Activated CD4-positive, alpha-beta T cell treated with anti-CD3 and anti-CD28 coated beads for 24 hours (primary cell): ENCODE measurements at places on chromosomes 3 and 15.

DNA sequence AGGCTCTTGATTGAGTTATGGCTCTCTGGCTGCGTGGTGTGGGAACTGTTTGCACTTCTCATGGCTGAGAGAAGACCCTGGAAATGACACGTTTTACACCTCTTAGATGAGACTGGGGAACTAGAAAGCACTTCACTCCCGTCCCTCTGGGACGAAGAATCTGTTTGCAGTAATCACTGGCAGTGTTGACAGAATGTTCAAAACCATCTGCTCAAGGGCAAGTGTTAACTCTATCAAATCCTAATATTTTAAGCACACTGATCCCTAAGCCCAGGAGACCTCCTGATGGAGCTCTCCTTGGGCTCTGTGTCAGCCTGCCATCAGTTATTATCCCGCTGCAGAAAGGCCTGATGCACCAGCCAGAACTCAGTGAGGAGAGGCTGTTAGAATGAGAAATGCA is 323.8 kb upstream of the DNAJC19 start:
- no peak for DNase-seq

DNA sequence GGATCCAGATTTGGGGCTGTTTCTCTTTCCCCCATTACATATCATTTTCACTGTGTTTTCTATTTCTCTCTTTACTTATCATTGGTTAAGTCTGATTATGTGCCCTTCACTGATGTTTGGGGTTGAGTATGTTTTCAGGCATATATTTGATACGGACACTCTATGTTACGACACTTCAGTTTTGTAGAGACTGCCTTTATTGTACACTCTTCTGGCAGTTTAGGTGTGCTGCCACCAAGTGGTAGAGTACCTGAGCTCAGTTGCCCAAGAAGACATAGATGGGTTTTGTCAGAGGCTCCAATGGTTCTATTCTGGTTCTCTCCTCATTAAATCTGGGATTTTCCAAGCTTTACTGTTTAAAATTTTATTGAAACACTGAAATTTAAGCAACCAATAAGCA is 255.0 kb upstream of the ROPN1 start:
- DNase-seq: no peak

GRCh38 chr3:7820969-7821368 is 680.7 kb upstream of the LMCD1 start:
- no peak for DNase-seq

- DNase-seq: no peak
Measured at GRCh38 chr3:141305436-141305835, 62.9 kb upstream of the ZBTB38 start.

GRCh38 chr3:11459186-11459824 is 184.4 kb downstream of the VGLL4 start:
- DNase-seq: no peak

DNA sequence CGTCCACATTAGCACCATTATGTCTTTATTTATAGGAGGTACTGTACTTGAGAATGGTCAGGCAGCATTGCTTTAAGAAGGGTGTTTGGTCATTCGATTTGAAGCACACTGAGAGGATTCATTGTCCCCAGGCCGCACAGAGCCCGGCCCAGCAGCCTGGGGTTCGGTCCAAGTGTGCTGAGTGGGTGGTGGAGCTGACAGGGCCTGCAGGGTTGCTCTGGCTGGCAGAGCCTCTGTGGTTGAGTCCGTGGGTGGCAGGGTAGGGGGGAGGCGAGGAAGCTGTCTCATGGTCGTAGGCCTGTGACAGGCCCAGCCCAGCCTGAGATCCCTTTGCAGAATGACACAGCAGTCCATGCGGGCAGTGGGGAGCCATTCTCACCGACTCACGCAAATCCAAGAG is 227.7 kb upstream of the TOPAZ1 start:
- no peak for DNase-seq

GRCh38 chr3:196837819-196838420 is 29.8 kb upstream of the SENP5 start:
- DNase-seq: peak; percentile 64

- DNase-seq: peak; percentile 36
Measured at GRCh38 chr3:39101022-39101689, 6.3 kb downstream of the GORASP1 start.

DNA sequence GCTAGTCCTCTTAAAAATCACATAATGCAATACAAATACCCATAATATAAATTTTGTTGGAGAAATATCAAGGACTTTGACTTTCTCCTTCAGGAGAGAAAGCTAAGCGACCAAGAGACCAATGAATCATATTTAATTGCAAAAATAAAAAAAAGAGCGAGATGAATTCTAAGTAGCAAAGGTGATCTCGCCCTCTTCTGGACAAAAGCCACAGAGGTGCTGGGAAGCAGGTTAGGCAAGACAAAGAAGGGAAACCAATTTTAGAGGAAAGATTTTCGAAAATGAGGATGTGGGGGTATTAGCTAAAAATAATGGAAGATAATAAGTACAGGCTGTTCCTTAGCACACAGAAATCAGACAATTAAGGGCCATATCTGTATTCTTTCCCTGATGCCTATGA is 111.4 kb upstream of the PLAAT1 start:
- DNase-seq: no peak

DNA sequence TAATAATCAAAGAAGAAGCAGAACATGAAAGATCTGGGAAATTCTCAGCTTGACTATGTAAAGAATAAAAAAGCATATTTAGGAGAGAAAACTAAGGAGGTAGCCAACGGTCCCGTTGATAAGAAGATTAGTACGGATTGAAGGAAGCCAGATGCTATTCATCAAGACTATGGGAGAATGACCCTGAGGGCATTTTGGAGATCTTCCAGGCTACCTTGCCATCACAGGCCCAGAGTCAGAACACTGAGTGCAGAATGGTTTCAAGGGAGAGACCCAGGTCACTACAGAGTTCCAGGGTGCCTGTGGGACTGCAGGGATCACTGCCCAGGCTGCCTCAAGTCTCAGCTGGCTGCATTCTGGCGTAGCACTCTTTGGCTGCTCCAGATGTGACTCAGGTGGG is 752.9 kb upstream of the ARPP21 start:
- no peak for DNase-seq

DNA sequence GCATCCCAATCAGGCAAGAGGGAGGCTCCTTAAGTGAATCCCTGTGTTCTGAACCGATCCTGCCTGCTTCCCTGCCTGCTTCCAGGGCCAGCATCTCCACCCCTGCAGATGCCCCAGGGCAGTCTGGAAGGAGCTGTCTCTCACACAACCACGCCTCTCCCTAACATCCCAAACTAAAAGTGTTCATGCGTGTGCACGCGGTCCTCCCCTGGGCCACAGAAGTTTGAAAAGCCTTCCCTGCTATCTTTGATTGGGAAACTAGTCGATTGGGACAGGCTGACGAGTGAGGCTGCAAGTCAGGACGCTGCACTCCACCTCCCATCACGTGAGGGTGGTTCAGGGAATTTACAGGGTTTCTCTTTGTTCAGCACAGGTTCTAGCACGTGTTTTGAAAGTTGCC is 340.9 kb upstream of the ICE2 start:
- DNase-seq: no peak

- no peak for DNase-seq
Measured at GRCh38 chr15:79394231-79394630, 37.9 kb upstream of the MINAR1 start.

DNA sequence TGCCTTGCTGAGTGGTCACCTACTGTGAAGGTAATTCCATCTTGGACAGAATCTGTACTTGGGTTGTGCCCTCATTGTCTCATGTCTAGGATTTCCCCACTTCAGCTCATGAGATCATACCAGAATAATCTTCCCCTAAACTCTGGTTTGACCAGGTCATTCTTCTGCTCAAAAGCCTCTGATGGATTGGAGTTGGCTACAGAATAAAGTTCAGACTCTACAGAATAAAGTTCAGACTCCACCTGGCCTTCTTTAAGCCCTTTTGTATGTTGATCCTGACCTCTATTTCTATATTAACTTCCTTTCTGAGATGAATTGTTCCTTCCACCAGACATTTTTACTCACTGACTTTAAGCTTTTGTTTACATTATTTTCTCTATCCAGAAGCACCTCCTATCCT is 6.4 kb upstream of the GLCE start:
- no peak for DNase-seq

DNA sequence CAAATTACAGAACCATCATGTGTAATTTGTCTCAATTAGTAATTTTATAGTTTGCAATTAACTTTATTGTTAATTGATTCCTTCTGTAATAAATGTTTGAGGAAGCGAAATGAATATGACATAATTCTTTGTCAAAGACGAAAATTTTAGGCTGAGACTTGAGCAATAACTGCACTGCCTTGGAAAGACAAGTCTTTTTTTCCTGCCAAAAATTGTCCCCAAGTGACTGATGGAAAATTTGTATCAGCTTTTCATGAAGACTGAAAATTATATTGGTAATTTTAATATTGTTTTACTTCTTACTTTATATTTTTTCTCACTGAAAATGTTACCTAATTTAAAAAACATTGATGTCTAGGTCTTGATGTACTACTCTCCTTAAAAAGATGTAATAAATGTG is 622.6 kb downstream of the NLGN1 start:
- no peak for DNase-seq

GRCh38 chr15:69609176-69609575 is 156.6 kb downstream of the RPLP1 start:
- no peak for DNase-seq

DNA sequence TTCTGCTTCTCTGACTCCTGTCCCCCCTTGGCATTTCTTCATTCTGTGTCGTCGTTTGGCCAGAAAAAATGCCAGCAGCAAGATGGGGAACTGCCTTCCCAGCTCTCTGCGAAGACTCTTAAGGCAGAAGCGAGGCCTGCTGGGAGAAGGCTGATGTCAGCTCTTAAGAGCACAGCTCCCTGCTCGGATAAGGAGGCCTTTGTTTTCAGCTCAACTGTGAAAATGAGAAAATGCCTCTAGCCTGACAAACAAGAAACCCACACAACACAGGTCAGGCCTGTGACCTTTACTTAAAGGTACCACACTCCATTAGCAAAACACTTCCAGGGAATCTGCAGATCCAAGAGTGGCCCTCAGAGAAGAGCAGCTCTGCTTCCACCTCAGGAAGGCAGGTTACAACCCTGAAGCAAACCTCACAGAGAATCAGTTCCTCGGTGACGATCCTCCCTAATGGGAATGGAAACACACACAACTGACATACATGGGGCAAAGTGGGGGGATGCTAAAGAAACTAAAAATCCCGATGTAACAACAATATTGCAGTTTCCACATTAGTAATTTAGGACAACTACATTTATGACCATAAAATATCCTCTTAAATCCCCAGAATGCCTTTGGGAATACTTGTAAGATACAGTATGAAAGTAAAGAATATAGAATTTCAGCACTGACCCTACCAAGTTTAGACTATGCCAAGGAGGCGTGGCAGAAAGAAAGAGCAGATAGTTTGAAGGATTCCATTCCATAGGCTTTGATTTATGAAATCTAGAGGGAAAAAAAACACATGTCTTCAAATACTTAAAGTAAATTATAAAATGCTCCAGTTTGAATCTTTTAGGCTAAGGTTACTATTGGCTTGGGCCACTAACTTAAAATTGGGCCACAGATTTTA is 52.1 kb downstream of the VGLL4 start:
- DNase-seq: no peak

GRCh38 chr3:14424711-14425580 is 22.5 kb downstream of the SLC6A6 start:
- DNase-seq: no peak

DNA sequence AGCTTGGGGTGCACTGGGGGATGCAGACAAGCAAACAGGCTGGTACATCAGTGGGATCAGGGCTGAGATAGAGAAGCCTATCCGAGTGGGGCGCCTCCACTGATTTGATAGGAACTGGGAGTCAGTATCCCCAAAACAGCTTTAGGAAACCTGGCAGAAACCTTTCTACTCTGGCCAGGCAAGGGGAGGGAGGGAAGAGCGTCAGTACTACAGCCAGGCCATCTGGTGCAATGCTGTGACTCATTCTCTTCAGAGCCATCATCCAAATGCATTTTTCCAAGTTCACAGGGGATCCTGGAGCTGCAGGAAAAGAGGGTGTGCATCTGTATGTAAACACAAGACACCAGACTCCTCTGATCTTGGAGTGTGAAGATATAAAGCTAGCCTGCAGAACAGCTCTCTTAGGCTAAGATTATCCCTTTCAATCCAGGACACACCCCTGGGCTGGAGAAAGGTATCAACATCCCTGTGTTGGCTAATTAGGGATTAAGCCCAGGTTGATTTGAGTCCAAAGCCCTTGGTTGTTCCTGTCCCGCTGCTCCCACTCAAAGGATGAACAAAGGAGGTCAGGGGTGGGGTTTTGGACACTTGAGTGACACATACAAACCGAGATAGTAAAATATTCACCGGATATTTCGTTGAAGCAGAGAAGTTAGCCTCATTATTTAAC is 9.3 kb downstream of the GALNT15 start:
- no peak for DNase-seq

- DNase-seq: no peak
Measured at GRCh38 chr3:141796889-141797781, 33.9 kb downstream of the GRK7 start.

DNA sequence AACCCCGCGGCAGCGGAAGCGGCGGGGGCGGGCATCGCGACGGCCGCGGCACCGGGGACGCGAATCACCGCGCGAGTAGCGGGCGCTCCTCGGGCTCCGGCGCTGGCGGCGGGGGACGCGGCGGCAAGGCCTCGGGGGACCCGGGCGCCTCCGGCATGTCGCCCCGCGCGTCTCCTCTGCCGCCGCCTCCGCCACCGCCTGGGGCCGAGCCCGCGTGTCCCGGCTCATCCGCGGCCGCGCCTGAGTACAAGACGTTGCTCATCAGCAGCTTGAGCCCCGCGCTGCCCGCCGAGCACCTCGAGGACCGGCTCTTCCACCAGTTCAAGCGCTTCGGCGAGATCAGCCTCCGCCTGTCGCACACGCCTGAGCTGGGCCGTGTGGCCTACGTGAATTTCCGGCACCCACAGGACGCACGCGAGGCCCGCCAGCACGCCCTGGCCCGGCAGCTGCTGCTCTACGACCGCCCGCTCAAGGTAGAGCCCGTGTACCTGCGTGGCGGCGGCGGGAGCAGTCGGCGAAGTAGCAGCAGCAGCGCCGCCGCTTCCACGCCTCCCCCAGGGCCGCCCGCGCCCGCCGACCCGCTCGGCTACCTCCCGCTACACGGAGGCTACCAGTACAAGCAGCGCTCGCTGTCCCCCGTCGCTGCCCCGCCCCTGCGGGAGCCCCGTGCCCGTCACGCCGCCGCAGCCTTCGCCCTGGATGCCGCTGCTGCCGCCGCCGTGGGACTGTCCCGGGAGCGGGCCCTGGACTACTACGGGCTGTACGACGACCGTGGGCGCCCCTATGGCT is 675 bp downstream of the RBM15B start:
- no peak for DNase-seq

GRCh38 chr3:55194376-55194775 is 266.5 kb upstream of the LRTM1 start:
- no peak for DNase-seq

GRCh38 chr3:159632128-159632527 is 356.5 kb upstream of the IL12A start:
- no peak for DNase-seq

- DNase-seq: no peak
Measured at GRCh38 chr15:35725353-35725752, 179.4 kb upstream of the DPH6 start.

DNA sequence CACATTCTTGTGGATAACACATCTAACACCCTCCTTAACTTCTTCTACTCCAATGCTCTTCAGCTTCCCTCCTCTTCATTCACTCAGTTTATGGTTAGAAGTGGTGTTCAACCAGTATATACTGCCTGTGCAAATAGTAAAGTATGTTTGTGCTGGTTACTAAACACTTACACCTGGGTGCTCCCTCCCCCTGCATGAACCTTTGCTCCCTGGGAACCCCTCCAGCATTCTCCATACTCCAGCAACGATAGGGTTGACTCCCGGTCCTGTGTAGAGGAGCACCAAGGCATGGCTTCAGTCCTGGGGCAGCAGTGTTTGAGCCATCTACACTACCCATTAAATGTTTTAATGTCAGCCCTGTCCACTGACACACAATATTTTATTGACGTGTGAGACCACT is 407.5 kb upstream of the DPH6 start:
- DNase-seq: no peak
